ENCODE measurements at places on chromosomes 13 and 19.

DNA sequence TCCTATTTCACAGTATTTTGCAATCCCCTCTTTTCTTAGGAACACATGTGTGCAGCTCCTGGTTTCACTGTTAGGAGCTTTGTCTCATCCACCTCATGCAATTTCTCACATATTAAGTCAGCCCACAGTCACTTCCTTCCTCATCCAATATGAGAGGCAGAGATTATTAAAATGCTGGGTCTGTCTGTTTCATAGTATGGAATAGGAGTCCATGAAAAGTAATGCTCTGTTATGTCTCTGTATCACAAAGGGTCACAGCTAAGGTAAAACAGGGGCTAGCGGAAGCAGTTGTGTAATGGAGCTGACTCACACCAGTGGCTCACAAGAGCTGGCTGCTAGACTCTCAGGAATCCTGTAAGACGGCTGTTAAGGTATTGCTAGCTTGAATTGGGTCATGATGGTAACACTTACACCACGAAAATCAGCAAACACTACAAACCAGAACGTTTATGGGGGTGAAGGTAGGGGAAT is 216.5 kb downstream of the EFNB2 start:
- DNase-seq: peak; percentile 86

DNA sequence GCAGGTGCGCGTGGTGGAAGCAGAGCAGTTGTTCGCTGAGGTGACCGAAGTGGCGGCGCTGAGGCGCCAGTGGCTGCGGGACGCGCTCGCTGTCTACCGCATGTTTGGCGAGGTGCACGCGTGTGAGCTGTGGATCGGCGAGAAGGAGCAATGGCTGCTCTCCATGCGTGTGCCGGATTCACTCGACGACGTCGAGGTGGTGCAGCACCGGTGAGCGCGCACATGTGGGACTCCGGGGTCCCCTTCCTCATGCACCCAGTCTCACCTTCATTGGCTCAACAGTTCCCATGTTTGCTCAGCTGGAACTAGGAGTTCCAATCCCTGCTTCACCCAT is 46.5 kb downstream of the SPTBN4 start:
- DNase-seq: no peak

GRCh38 chr13:30332456-30333143 is 25.2 kb upstream of the KATNAL1 start:
- DNase-seq: no peak

DNA sequence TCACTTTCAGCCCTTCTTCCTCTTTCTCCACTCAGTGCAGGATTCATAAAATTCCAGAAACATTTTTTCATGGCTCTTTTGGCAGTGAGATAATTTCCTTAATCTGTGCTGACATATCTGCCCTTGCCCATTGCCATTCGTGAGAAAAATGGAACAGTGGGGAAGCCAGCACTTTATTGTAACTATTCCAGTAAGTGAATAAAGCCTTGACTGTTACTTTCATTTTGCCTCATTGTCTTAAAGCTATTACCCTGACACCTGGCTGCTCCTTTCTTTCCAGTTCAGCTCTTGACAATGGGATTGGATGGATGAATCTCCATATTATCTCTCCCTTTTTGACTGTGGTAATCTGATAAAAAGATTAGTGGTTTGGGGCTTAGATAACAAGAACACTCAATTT is 1068.1 kb upstream of the PCDH20 start:
- no peak for DNase-seq

GRCh38 chr19:8335343-8336071 is 7.6 kb downstream of the KANK3 start:
- DNase-seq: no peak

DNA sequence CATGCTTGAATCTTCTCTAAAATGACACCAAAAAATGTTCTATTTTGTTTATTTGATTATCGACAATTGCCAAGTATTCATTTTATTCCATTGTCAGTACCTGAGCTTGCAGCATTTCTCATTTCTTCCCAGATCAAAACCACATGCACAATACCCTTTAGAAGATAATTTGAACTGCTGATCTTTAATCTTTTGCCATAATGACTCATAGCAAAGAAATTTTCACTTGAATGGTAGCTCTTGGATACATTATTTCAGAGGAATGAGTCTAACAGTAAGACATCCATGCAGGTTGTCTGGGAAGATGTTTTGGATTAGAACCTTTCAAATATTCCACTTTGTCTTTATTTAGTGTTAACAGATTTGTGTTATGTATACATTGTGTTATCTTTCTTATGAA is 42.0 kb upstream of the RXFP2 start:
- DNase-seq: no peak

- DNase-seq: no peak
Observed at GRCh38 chr19:51637362-51637978, 7.3 kb upstream of the SIGLEC5 start.

DNA sequence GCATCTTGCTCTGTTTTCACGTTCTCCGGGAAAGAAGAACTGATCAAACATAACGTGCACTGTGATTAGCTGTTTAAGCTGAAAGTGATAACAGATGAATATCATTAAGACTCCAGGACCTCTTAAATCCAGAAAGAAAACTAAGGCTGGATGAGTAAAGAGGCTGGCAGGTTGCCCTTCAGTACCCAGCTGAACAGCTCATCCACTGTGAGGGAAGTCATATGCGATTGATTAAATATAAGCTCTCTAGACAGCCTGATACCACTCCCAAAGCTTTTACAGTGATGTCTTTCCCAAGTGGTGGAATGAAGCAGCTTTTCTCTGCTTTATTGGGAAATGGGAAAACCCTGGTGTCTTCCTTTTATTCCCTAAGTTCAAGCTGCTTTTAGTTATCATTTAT is 116.9 kb downstream of the EFNB2 start:
- DNase-seq: peak; percentile 93

DNA sequence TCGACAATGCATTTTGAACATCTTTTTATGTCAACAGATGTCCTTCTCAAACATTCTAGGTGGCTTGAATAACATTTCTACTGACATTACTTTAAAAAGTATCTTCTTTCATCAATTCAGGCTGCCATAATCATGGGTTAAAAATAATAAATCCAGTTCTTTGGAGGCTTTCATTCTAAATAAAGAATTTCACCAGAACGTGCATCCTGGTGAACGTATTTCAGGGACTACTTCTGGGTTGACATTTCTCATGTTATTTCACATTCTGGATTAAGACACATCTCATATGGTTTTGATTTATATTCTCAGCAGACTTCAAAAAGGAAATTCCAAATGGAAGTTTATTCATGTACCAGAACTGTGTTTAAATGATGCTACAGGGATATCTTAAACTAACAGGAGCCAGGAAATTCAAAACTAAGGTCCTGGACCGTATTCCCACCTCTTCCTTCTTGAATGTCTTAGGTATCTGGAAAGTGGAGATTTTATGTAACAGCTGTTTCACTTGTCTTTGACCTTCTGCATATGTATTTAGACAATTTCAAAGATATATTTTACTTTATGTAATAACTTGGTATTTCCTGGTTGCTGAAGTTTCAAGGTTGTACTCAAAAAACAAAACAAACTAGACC is 107.2 kb downstream of the STARD13 start:
- no peak for DNase-seq

GRCh38 chr19:30879225-30879624 is 470.0 kb downstream of the TSHZ3 start:
- DNase-seq: no peak

DNA sequence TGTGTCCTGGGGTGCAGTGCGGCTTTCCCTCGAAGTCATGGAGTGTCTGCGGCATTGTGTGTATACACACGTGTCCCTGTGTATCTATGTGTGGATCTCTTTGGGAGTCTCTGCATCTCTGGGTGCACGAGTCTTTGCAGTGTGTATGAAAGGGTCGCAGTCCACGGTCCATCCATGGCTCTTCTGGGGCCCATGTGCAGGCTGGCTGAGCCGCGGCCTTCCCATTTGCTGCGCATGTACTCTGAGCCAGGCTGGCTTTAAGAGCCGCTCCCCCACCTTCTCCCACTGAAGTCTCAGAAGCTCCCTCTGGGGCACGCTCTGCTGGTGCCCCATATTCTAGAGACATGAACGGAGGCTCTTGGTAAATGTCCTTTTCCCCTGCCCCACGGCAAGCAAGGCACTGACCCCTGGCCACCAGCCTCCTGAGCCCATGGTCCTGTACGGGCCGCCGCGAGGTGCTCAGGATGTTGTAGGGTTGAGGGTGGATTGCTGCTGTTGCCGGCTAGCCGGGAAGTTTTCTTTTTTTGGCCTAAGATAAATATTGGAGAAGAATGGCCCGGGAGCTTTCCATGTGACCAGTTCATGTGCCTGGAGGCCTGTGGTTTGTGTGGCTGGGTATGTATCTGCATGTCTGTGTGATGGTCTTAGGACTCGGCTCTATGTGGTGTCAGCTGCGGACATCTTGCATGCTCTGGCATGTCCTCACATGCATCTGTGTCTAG is 31.9 kb downstream of the PAK4 start:
- no peak for DNase-seq

GRCh38 chr19:389255-389934 is 19.6 kb downstream of the C2CD4C start:
- DNase-seq: no peak

GRCh38 chr19:10390652-10391286 is 10.4 kb upstream of the TYK2 start:
- no peak for DNase-seq

GRCh38 chr13:97264663-97265062 is 42.5 kb downstream of the MBNL2 start:
- no peak for DNase-seq

GRCh38 chr19:55454787-55455243 is 6.6 kb downstream of the ISOC2 start:
- no peak for DNase-seq

- DNase-seq: peak; percentile 72
Observed at GRCh38 chr19:11355160-11356073, at the start of gene PLPPR2. Gene PLPPR2 (plus strand): TSS chr19:11355432. CDS start chr19:11357674, 2,242 bp downstream.

GRCh38 chr13:21934284-21934683 is 263.4 kb downstream of the FGF9 start:
- no peak for DNase-seq

DNA sequence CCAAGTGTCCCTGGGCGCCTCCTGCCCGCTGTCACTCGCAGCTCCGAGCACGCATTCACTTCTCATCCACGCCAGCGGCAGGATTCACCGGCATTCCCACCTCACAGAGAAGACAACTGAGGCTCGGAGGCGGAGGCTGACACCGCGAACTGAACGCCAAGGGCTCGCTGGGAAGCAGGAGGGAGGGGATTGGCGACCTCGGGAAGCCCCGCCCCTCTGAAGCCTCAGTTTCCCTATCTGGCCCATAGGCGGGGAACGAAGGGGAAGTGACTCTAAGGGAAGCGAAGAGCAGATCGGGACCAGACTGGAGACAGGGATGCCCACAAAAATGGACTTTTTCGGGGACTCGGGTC is 256 bp downstream of the MICOS13 start:
- DNase-seq: no peak

DNA sequence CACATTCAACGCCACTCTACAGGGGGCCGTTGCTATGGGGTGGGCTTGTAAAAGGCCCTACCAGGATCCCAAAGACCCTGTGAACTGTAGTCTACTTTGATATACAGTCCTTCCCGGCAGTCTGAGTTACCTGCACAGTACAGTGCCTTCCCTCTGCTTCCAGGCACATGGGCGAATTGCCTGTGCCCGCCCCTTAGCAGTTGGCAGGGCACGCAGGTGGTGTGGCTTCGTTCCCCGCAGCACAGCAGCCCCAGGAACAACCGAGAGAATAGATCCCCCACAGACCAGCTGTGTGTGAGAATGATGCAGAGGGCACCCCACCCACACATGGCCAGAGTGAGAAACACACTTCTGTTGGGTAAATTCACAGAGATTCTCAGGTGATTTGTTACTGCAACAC is 60.6 kb downstream of the MRPL57 start:
- no peak for DNase-seq

GRCh38 chr13:66859934-66860877 is 369.9 kb downstream of the PCDH9 start:
- DNase-seq: no peak

- no peak for DNase-seq
Observed at GRCh38 chr13:43405457-43405856, 381.3 kb downstream of the ENOX1 start.

GRCh38 chr13:25992076-25992475 is 59.7 kb downstream of the SHISA2 start:
- no peak for DNase-seq

GRCh38 chr13:93398167-93399035 is 171.8 kb downstream of the GPC6 start:
- DNase-seq: peak; percentile 24

GRCh38 chr19:1620502-1620901 is 15.2 kb upstream of the UQCR11 start:
- DNase-seq: no peak

- DNase-seq: no peak
Observed at GRCh38 chr19:18764591-18765051, 26.5 kb downstream of the COMP start.

DNA sequence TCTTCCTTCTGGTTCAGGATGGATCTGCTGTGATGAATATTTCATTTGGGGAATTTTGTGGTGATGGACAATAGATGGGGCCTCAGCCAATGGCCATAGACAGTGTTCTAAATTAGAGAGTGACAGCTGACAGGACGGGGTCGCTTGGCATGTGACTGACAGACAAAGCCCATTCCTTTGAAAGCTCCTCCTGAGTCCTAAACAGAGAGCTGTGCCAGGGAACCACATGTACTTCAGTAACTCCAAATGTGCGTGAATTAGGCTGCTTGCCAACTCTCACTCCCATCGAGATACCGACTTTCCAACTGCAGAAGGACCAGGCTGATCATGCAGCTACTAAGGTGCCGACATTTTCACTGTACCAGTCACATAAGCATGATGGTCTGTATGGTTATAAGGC is 187.7 kb downstream of the SHISA2 start:
- DNase-seq: no peak

- no peak for DNase-seq
Observed at GRCh38 chr19:292281-292884, 1.2 kb upstream of the PLPP2 start.

- no peak for DNase-seq
Observed at GRCh38 chr19:33796164-33796875, at the start of gene KCTD15. Gene KCTD15 (plus strand): TSS chr19:33796870. CDS start chr19:33800455, 3,585 bp downstream.

GRCh38 chr19:3480383-3481091 is at the start of gene SMIM24:
Gene SMIM24 (minus strand): TSS chr19:3480525. CDS start chr19:3480463, 62 bp downstream.
- no peak for DNase-seq

- DNase-seq: no peak
Observed at GRCh38 chr19:15466851-15467733, 2.7 kb upstream of the RASAL3 start.

GRCh38 chr13:49373716-49374115 is 70.1 kb downstream of the CAB39L start:
- no peak for DNase-seq

DNA sequence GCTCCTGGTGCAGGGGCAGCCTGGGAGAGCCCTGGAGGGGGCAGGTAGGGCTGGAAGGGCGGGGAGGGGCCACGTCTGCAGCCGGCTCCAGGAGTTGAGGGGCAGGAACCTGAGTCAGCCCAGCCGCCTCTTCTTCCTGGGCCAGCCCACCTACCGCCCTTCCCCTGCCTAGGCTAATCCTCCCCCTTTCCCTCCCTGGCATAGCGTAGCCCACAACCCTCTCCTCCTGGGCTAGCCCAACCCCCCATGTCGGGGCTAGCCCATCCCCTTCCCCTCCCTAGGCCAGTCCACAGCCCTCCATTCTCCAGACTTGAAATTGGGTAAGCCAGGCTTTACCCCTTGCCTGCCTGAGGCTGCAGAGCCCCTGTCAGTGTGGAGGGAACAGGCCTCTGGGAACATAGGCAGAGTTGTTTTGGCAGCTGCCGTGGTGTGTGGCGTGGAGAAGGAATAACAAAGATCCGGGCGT is 20.6 kb upstream of the WDR18 start:
- no peak for DNase-seq

All from fibroblast of skin of left biceps (primary cell).